Fibroblast of villous mesenchyme (primary cell): ENCODE measurements at places on chromosomes 16 and 17.
A peak's percentile ranks its signal among the peaks of the same experiment; 100 is the strongest.

- DNase-seq: no peak
Measured at GRCh38 chr17:17239832-17240231, 2.9 kb upstream of the FLCN start.

DNA sequence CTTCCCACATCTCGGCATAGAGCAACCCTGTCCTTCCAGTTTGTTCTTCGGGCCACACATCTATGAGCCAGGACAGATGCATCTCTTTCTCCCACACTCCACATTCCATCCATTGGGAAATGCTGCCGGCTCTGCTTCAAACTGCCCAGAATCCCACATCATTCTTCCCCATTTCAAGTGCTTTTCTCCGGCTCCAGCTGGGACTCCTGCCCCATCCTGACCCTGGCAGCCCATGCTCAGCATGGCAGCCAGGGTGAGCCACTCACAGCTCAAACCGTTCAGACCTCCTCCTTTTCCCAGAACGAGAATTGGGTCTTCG, 132.8 kb upstream of the SDK2 start:
- DNase-seq: peak; percentile 19

- DNase-seq: no peak
Measured at GRCh38 chr16:88341551-88342290, 41.0 kb upstream of the ZNF469 start.

DNA sequence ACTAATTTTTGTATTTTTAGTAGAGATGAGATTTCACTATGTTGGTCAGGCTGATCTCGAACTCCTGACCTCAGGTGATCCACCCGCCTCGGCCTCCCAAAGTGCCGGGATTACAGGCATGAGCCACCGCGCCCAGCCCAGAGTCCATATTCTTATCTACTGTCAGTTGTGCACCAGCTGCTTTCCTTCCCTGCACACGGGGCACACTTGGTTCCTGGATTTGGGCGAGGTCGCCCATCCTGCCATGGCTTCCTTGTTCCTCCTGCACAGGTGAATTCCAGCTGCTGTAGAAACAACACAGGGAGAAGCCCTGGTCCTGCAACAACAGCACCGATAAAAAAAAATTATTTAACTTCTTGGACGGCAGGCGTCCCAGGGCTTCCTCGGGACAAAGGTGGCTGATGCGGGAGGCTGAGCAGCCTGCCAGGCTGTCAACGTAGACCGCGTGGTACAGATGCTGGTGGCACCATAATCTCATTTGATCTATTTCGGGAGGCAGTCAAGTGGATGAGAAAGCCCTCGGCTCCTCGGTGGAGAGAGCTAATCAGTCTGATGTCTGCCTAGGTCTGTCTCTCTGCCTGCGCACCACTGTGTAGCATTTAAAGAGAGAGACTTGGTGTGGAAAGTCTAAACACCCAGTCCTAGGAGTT, 19.1 kb downstream of the RGS9 start:
- no peak for DNase-seq

GRCh38 chr17:59110973-59111372, 4.3 kb upstream of the TRIM37 start:
- no peak for DNase-seq

GRCh38 chr16:11066261-11066870, 122.0 kb downstream of the CLEC16A start:
- no peak for DNase-seq

GRCh38 chr17:42135664-42136653, 13.4 kb downstream of the HSPB9 start:
- peak; percentile 91 for DNase-seq

DNA sequence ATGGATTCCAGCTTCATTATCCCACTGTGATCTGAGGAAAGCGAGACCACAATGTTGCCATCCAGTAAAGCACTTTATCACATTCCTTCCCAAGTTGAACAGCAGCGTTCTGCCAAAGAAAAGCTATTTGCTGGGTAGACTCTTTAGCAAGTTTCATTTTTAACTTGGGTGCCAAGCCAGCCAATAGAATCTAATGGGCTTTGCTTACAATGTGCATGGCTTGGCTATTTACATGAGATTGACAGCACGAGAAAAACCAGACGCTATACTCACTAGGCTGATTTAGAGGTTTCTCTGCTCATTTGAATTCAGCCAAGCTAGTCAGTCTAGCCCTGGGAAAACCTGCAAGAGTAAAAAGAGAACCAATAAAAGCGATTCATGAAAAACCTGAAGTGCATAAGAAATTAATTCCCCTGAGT, 108.9 kb downstream of the CDH13 start:
- DNase-seq: peak; percentile 81

GRCh38 chr17:72624652-72625051, 467.8 kb downstream of the SLC39A11 start:
- no peak for DNase-seq

GRCh38 chr17:17181666-17182597, 24.2 kb downstream of the PLD6 start:
- no peak for DNase-seq

- no peak for DNase-seq
Measured at GRCh38 chr16:30358990-30359870, 4.1 kb upstream of the CD2BP2 start.

DNA sequence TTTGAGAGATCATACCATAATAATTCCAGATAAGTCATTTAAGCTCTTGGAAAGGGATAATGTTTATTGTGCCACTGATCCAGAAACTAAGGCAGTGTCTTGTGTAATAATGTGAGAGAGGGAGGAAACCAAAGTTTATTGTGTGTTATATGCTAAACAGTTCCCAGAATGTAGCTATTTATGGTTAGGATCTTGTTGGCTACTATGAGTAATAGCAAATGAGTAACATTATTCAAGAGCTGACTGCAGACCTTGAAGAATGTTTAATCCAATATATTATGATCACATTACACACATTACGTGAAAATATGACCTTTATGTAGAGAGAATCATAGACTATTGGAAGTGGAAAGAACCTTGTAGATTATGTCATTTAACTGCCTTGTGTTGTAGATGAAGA, 139.5 kb downstream of the BCAS3 start:
- DNase-seq: peak; percentile 87

DNA sequence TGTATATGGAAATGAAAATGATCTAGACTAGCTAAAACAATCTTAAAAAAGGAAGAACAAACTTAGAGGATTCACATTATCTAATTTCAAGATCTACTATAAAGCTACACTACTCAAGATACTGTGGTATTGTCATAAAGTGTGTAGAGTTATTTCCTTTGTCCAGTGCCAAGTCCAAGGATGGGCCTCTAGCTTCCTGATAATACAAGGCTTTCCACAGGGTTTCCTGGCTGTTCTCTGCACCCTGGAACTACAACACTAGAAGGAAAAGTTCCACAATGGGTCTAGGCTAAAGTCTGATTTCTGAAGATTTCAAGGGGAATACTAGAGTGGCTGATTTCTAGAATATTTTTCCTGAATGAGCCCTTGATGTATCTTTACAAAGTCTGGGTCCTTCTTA, 34.2 kb downstream of the TBC1D3B start:
- no peak for DNase-seq

DNA sequence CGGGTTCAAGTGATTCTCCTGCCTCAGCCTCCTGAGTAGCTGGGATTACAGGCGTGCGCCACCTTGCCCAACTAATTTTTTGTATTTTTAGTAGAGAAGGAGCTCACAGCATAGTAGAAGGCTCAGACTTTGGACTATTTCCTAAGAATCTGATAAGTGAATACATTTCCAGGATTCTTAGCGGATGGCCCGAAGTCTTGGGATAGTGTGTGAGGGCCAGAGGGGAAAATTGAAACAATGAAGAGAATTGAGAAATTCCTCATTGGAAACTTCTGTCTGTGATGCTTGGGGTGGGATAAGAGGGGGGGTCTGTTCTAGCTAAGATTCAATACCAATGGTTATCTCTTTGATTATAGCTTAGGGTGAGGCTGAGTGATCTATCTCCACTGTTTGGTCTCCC, 183.3 kb downstream of the MSI2 start:
- no peak for DNase-seq

DNA sequence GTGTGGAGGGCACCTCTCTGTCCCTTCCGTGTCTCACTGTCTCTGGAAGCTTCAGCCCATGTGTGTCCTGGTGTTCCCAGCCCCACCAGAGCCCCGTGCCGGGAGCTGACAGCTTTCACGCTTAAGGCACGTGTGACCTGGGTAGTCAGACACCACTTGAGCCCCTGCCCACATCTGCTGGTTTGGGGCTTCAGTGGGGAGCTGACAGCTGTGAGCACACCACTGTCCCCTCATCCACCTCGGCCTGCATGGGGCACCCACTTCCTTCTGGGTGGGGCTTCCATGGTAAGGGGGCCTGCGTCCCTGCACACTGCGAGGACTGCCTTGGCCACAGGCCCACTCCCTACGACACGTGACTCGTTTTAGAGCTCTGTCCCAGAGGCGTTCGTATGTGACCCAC, 2.6 kb upstream of the TEDC2 start:
- no peak for DNase-seq

- peak; percentile 44 for DNase-seq
Measured at GRCh38 chr17:16215002-16215272, 397 bp downstream of the NCOR1 start.

GRCh38 chr16:28537964-28538732, 626 bp downstream of the NUPR1 start:
- no peak for DNase-seq

DNA sequence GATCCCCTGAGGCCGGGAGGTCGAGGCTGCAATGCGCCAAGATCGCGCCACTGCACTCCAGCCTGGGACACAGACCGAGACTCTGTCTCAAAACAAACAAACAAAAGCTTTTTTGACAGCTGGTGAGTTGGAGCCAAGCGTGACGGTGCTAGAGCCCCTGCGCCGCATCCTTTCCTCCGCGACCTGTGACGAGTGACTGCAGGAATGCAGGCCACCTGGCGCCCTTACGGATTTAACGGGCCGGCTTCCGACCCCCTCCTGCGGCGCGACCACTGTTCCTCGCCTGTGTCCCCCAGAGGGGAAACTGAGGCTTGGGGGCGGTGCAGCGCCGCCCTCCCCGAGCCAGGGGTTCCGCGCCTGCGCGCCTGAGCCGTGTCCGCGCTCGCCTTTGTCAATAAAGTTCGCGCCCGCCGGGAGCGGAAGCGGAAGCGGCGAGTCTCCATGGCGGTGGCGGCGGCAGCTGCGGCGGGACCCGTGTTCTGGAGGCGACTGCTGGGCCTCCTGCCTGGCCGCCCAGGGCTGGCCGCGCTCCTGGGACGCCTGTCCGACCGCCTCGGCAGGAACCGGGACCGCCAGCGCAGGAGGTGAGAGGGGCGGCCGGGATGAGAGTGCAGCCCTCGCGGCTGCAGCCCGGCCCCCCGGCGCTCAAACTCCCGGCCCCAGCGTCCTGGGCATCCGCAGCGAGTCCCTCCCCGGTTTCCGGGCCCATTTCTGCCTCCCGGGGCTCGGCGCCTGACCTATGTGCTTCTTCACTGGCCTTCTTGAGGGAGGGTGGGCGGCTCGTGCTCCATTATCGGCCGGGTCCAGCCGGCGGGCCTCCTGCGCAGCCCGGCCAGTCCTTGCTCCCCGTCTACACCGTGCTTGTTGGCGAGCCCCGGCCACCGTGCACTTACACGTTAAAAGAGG, at the start of gene PGS1:
Gene PGS1 (plus strand): TSS at position 425 of the 906 bp plus-strand sequence. CDS start 17 bp downstream, at position 442.
- DNase-seq: peak; percentile 77

DNA sequence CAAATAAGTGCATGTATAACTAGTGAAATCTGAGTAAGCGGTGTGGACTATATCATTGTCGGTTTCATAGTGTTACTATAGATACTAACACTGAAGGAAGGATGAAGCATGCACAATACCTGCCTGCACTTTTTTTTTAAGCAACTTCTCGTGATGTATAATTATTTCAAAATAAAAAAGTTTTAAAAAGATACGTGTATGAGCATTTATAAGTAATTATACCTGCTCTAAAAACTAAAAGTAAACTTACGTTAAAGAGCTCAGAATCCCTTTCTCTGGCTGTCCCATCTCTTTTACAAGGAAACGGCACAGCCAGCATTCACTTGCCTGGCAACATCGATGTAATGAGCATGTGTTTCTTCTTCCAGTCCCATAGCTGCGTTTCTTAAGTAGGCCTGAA, 31.3 kb upstream of the ARL6IP1 start:
- DNase-seq: no peak

- no peak for DNase-seq
Measured at GRCh38 chr16:64206862-64207261, 915.0 kb downstream of the CDH11 start.

DNA sequence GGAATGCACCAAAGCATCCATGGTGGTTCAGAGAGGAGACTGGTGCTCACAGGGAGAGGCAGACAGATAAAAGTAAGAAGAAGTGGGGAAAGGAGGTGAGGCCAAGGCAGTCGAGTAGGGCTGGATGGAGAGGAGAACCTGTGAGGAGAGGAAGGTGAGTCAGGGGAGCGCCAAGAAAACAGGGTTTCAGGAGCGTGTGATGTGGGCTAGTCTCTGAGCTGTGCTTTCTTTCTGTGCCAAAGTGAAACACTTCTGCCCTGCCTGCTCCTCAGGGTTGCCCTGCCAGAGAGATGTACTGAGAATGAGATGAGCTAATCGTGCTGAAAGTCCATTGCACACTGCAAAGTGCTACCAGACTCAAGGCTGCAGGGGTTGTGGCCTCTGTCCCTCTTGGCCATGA, 310.7 kb upstream of the CCL2 start:
- DNase-seq: no peak

- DNase-seq: no peak
Measured at GRCh38 chr16:35525979-35526590, 2066.7 kb downstream of the TP53TG3F start.

DNA sequence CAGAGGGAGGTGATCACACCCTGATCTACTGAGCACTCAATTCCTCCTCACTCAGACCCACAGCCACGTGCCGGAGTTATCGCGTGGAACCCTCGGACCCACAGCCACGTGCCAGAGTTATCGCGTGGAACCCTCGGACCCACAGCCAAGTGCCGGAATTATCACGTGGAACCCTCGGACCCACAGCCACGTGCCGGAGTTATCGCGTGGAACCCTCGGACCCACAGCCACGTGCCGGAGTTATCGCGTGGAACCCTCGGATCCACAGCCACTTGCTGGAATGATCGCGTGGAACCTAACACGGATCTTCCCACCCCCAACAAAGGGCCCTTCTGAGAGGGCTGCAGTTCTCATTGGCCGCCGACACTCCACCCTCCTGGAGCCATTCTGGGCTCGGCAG, 97.7 kb downstream of the PGS1 start:
- DNase-seq: no peak

- DNase-seq: no peak
Measured at GRCh38 chr16:22123146-22123545, 30.8 kb downstream of the VWA3A start.

DNA sequence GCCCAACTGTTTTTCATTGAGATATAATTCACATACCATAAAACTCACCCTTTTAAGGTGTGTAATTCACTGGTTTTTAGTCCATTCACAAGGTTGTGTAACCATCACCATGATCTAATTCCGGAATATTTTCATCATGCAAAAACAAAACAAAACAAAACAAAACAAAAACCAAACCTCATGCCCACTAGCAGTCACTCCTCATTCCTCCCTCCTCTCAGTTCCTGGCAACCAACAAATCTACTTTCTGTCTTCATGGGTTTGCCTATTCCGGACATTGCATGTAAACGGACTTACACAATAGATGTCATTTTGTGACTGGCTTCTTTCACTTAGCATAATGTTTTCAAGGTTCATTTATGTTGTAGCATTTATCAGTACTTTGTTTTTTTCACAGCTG, 4.5 kb upstream of the NOD2 start:
- peak; percentile 7 for DNase-seq

GRCh38 chr16:3388325-3388724, 12.5 kb downstream of the ZSCAN32 start:
- no peak for DNase-seq

GRCh38 chr17:65305116-65305515, 167.9 kb downstream of the RGS9 start:
- no peak for DNase-seq

- no peak for DNase-seq
Measured at GRCh38 chr17:61402073-61402541, 2.5 kb downstream of the TBX2 start.
